ENCODE measurements at places on chromosomes 16 and 17.
A peak's percentile ranks its signal among the peaks of the same experiment; 100 is the strongest.

- DNase-seq: no peak
Measured at GRCh38 chr17:8726941-8727555, 17.6 kb downstream of the CCDC42 start.

- peak; percentile 6 for DNase-seq
Measured at GRCh38 chr17:64281962-64282752, 19.1 kb upstream of the TEX2 start.

GRCh38 chr16:57092786-57093411 is 516 bp downstream of the CPNE2 start:
- DNase-seq: no peak

DNA sequence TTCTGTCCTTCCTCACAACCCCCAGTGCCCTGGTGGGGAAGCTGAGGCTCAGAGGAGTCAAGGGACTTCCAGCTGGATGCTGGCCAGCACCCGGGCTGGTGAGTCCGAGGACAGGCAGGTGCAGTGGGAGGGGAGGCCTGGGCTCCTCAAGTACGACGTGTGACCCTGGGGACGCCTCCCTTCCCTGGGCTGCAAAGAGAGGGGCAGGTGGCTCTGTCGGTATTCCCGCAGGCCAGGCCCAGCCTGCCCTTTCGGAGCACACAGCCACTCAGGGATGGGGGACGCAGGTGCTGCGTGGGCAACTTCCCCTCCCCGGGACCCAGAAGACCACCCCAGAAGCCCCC is 33.1 kb upstream of the PVALEF start:
- no peak for DNase-seq

DNA sequence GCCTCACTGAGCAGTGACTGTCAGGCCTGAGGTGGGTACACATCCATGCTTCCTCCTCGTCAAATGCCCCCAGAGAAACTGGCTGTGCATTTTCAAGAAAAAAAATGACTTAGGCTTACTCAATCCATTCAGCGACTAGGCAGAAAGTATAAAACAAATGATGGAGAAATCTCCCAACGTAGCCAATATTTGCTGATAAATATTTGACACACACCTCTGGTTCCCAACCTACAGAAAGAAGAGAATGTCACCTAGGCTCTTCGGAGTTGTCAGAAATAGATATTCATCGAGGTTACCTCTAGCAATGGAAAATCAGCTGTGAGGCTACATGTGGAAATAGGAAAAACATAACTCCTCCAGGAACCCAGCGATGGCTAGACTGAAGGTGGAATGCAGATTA is 12.4 kb upstream of the TOM1L1 start:
- no peak for DNase-seq

- DNase-seq: no peak
Measured at GRCh38 chr17:14298221-14298946, 2.5 kb upstream of the HS3ST3B1 start.

DNA sequence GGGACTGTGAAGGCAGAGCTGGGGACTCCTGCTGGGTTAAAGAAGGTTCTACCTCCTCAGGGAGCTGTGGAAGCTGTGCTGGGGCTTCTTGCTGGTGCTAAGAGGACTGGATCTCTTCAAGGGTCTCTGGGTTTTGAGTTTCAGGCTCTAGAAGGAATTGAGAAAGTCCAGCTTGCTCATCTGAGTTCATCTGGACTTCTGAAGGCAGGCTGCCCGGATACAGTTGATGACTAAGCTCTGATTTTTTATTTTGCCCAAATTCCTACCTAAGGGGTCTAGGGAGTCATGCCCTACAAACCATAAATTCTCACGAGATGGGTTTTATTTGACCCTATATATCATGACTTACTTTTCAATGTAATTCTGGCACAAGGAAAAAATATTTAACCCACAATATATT is 46.8 kb upstream of the TMEM97 start:
- DNase-seq: no peak

- no peak for DNase-seq
Measured at GRCh38 chr16:69219279-69219678, 32.3 kb downstream of the SNTB2 start.

DNA sequence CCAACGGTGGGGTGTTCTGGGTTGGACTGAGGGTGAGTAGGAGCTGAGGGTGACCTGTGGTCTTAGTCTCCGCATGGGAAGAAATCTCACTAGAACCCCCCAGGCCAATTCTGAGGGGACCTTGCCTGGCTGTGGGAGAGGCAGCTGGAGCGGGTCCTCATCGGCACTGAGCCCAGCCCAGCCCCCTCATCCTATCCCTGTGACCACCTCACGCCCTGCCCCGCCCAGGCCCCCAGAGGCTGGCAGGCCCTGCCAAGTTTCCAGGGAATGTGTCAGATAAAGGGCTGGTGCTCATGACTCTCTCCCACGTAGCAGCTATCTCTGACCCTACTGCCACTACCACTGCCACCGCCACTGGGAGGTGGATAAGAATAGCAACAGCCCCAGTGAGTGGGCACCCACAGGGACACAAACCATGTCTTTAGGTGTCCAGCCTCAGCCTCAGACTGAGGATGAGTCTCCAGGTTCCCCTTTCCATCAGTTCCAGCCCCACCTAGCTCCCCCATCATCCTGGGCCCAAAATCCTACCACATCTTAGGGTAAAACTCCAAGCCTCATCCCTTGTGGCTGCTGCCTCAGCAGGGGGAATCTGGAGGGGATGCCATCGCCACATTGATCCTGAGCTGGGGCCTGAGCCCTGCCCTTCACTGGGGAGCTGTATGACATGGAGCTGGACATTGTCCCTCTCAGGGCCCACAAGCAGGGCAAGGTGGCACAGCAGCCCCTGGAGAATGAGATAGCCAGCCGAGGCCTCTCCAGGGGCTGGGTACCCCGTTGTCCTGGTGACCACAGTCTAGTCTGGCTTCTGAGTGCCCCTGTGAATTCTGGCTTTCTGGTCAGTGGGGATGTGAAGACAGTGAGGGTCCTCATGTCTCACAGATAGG is 14.9 kb downstream of the CDH16 start:
- DNase-seq: no peak

GRCh38 chr17:34579979-34580684 is 750 bp downstream of the TMEM132E start:
- no peak for DNase-seq

- DNase-seq: no peak
Measured at GRCh38 chr16:30652005-30652296, 1.2 kb downstream of the PRR14 start.

DNA sequence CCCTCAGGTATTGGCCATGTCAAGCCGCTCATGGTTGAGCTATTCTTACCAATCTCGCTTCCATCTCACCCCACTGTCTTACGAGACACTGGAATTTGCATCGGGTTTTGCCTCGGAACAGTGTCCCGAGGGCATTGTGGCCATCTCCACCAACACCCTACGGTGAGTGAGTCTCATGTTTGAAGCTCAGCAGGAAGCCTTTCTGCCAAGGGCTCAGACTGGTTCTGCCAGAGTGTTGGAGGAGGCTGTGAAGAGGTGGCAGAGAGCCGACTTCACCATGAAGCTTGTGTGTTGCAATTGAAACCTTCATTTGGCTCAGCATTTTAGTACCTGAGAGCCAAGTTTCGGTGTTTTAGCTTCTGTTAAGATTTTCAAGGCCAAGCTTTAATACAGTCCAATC is 38.0 kb downstream of the SF3B3 start:
- DNase-seq: no peak

- no peak for DNase-seq
Measured at GRCh38 chr17:77677211-77677610, 281.3 kb upstream of the TNRC6C start.

GRCh38 chr17:45302649-45303173 is 14.1 kb downstream of the MAP3K14 start:
- no peak for DNase-seq

- no peak for DNase-seq
Measured at GRCh38 chr17:1498869-1499268, 6.4 kb upstream of the MYO1C start.

DNA sequence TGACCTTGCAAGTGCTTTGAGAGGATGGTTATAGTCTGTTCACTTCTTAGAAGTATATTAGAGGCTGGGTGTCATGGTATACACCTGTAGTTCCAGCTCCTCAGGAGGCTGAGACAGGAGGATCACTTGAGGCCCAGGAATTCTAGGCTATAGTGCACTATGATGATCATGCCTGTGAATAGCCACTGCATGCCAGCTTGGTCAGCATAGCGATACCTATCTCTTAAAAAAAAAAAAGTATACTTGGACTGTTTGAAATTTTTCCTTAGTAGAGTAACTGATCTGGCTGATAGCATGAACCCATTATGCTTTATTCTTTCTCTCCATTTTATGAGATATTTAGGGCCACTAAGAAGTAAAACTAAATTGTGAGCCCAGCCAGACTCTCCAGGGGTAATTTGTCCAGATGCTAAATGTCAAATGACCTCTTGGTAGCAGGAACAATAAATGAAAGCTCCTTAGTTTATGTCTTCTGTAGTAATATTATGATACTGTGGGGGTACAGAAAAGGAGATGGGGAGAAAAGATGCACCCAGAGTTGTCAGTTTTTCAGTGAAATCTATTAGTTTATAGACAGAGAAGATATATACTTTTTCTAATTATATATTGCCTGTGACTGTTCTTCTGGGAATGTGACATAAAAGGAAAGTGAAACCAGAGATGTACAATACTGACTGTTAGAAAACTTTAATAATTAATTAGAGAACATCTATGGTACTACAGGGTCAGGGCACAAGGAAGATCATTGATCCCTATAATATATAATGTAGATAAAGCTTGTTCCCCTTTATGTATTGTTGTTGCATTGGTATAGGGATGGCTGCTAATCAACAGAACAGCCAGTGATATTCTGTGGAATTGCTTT is 335.3 kb upstream of the TBX2 start:
- no peak for DNase-seq

DNA sequence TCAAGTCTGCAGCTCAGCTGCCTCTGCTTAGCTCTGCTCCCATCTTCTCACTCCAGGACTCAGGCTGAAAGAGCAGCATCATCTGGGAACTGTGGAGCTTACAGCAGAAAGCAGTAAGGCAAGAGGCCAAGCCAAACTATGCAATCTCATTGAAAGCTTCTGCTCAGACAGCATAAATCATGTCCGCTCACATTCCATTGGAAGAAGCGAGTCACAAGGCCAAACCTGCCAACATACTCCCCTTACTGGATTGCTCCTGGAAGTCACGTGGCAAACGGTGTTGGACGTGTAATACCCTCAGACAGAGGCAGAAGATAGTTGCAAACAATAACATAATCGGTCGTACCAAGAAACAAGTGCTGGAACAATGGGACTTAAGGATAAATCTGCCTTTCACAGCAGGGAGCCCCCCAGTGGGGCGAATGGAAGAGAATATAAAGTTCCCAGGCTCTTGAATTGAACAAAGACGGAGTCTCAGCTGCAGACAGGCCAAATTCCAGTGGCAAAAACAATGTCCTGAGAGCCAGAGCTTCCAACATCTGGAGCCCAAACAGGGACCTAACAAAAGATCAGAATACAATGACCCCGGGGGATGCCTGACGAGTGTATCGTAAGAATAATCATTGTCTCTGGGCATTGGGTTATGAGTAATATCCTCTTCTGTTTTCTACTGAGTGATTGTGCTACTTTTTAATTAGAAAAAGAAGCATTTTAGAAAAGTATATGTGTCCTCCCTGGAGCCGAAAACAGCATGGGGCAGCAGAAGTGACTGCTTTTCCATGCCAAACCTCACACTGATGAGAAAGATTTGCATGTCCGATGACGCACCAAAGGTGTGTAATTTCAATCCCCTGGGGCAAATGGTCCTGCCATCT is 68.4 kb downstream of the CMC2 start:
- no peak for DNase-seq

DNA sequence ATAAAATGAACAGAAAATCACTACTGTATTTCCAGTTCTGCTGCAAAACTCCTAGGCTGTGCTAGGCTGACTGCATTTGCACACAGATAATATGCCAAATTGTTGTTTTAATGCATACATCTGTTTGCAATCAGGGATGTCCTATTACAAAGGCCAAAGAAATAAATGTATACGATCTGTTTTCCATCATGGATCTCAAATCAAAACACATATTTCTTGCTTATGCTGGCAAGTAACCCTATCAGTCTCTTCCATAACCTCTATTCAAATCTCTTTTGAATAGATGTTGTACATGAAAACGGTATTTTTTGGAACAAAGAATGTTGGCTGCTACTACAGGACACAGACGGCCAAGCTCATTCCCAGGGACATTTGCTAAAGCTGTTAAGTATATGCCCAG is 56.6 kb downstream of the DUSP14 start:
- DNase-seq: no peak

- DNase-seq: no peak
Measured at GRCh38 chr16:65779201-65779600, 587.3 kb upstream of the CDH5 start.

DNA sequence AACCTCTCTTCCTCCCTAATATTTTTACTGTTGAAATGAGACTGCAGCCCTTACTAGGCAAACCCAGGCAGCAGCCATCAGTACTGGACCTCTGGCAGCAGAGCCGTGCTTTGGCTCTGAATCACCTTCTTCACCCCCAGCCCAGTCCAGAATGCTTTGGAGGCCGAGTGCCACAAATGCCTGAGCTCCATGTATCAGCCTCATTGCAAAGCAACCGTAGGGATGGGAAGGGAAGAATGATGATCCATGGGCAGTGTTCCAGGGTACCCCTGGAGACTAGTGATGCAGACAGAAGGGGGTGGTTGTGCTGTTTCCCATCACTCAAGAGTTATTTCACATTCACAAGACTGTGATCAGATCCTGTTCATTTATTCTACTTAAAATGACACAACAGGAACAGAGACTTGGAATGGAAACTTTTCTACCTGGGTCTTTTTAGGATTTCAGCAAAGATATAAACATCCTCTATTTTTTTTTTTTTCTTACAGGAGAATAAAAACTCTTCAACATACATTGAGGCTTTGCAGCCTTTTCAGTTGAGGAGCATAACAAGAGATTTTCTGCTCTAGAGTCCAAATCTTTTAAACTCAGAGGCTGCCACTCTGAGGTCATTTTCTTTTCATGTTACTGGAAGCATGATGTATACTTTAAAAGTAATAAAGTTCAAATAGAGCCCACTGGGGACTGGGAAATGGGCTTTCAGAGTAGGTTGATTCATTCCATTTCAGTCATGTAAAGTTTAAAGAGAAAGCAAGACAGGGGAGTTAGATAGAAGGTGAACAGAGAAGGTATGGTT is 138.3 kb downstream of the KCNJ2 start:
- no peak for DNase-seq

DNA sequence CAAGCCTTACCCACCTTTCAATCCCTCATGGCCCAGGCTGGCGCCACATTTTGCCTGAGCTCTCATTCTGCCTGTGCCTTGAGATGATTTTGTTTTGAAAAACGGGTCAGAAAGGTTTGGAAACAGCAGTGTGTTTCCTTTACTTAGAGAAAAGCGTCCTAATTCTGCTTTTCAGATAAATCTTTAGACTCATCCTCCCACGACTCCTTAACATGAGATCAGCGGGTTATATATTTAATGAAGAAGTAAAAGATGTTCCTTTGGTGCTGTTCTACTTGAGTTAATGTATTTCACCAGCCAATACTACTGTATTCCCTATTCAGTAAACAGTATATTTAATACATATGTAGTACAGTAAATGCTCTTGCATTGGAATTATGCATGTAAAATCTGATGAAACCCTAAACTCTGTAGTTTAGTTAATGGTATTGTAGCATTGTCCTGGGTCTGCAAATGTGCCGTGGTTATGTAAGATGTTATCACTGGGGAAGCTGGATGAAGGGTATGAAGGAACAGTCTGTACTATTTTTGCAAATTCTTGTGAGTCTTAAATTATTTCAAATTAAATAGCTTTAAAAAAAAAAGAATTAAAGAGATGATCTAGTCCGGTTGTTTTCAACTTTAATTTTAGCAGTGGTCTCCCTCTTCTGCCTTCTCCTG is 199.4 kb upstream of the CACNG5 start:
- DNase-seq: no peak

GRCh38 chr16:26772503-26772902 is 294.2 kb upstream of the C16orf82 start:
- DNase-seq: no peak

All from stimulated activated CD8-positive, alpha-beta memory T cell treated with anti-CD3 and anti-CD28 coated beads, Interleukin-15, amount 100 ng/mL, for 1 hour (primary cell).